Hepatocyte (in vitro differentiated cells): ENCODE measurements at places on chromosomes 13 and 19. TPM values are rescaled to one million over a fixed set of nuclear protein-coding genes. Genes with fewer than 3 reads are reported as not detected.

DNA sequence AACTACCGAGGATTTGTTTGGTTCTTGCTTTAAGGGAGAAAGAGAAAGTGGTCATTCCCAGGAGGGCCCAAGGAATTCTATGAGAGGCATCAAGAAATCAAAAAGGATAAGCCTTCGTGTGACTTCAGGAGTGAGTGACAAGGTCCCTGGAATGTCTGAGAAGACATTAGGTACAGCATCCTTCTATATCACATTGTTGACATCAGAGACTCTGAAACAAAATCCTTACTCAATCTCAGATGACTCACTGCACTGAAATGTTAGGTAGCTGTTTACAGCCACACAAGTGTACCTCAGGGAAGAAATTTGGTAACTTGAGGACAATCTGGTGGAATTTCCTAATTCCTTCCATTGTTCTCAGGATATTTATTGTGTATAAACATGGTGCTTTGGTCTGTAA lies 7.9 kb upstream of the LGALS14 start:
- no peak for DNase-seq

DNA sequence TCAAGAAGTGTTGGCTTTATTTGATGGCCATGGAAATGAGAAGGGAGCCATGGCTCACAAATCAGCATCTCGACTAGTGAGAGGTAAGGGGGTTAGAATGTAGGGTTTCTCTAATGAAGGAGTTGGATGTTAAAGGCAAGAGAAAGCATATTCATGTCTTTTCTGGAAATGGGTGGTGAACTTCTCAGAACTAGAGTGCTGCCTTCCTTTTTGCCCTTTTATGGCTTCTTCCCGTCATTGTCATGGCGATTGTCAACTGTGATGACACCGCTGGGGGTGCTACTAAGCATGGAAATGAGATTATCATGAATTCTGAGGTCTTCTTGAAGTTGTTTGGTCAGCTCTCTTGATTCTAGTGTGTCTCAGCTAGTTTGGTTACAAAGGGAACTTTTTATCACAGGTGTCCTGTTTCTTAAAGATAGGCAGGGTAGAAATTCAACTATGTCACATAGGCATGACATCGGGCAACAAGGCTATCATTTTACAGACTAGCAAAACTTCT lies 180.4 kb downstream of the LIG4 start:
- no peak for DNase-seq

DNA sequence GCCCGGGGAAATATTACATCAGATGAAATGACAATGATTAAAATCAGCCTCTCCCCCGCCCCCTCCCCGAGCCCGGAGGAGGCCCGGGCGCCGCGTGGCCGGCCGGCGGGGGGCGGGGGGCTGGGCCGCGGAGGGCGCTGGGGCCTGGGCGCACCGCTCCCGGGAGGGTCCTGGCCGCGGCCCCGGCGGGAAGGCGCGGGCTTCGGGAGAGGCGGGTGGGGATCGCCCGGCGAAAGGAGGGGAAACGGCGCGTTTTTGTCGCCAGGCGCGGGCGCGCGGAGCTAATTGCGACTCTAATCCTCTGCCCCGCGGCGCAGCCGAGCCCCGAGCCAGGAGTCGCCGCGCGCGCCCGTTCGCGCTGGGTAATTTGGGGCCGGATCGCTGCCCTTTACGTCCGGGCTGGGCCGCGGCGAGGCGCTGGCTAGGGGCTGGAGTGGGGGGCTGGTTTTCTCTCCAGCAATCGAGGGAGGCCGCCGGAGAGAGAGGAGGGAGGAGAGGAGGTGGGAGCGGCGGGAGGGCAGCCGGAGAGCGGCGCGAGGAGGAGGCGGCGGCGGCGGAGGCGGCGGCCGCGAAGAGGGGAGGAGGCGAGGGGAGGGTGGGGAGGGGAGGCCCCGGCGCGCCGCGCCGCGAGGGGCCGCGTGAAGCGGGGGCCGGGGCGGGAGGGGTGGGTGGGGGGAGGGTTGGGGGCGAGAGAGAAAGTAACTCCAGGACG lies at the start of gene KCTD15:
Gene KCTD15, plus strand, starts transcription at position 707 of the 712 bp plus-strand sequence. CDS start 3,585 bp downstream, outside the sequence.
- DNase-seq: peak; percentile 68

Gene VWA8
- 3.3 and 4.9 TPM in 2 replicates for polyA plus RNA-seq
